ENCODE measurements at places on chromosomes 7 and 10.
A peak's percentile ranks its signal among the peaks of the same experiment; 100 is the strongest.

- no peak for DNase-seq
Measured at GRCh38 chr7:3146571-3147226, 103.0 kb upstream of the CARD11 start.

- DNase-seq, result no peak
Measured at GRCh38 chr10:60816628-60817397, 38.5 kb downstream of the CDK1 start.

DNA sequence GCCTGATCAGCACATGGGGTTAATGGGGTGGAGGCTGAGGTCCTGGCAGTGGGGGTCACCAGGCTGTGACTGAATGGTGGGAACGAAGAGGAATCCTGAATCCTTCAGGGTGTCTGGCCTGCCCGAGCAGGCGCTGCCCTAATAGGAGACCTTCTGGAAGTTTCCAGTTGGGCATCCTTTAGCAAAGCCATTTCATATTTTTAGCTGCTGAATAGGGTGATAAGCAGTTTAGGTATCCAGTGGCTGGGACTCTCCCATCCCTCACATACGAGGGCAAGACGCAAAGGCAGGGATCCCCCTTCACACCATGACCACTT lies 159.3 kb downstream of the SH3PXD2A start:
- DNase-seq, result no peak

DNA sequence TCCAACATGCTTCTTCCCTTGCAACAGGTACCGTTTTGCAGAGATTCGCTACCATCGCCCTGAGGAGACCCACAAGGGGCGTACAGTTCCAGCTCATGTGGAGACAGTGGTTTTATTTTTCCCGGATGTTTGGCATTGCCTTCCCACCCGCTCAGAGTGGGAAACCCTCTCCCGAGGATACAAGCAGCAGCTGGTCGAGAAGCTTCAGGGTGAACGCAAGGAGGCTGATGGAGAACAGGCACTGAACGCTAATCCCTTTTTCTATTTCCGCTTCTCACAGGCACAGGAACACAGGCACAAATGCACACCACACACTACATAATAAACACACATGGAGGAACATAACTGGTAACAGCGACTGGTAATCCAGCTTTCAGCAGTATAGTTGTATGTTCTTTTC lies 35.2 kb downstream of the CCAR1 start:
- DNase-seq, result no peak

GRCh38 chr10:101010329-101010728 lies 10.7 kb downstream of the LZTS2 start:
- no peak for DNase-seq

DNA sequence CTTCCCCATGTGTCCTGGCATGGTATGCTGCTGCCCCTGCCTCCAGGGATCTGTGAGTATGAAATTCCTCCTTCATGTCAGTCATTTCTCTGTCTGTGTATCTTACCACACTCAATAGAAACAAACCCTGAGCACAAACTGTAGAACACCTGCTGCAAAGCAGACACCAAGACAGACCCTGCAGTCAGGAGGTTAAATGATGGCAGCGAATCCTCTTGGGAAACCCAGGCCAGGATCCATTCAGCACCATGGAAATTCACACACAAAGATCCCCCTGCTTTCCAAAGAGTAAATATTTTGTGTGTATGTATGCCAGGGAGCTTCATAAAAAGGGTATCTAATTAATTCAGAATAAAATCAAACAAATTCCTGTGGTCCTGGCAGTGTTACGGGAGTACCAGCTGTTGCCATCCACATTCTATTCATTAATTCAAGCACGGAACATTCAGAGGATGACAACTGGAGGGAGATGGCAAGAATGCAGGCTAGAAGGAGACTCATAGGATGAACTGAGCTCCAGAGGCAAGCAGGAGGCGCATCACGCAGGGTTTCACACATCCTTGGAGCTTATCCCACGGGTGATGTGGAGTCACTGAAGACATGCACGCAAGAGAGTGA lies 14.8 kb downstream of the ITIH5 start:
- no peak for DNase-seq

DNA sequence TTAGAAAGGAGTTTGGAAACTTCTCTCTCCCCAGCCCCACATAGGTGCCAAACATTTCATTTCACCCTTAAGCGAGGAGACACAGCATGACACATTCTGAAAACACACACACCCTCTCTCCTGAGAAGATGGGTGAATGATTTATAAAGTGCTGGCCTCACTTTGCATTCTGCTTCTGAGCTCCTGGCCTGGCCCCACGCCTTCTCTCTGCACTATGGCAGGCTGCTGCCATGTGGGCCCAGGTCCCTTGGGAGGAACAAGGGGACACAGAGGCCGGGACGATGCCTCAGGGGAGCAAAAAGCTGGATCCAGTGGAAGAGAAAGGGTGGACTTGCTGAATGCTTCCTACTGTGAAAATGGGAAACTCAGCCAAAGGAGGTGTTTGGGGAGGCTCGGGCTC lies 56.0 kb downstream of the CPXM2 start:
- DNase-seq, result no peak

GRCh38 chr7:134645935-134646334 lies 718 bp upstream of the BPGM start:
- DNase-seq, result no peak

DNA sequence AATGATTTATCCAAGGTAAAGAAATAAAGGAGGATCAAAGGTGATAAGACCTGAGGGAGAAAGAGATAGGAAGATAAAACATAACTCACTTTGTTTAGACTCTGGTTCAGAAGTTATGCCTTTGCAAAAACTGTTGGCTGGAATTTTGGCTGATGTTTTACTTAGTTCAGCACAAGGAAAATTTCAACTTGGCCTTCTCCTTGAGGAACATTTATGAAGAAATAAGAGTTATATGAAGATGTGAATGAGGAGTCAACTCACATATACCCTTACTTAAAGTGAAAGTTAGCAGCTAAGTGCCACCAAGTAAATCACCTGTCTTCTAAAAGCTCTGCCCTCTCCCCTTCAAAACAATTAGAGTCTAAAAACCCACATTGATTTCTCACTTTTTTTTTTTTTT lies 39.7 kb upstream of the COL1A2 start:
- DNase-seq, result no peak

- no peak for DNase-seq
Measured at GRCh38 chr10:125144693-125145623, 15.4 kb downstream of the CTBP2 start.

GRCh38 chr7:391411-391951 lies 101.5 kb downstream of the FOXL3 start:
- DNase-seq, result no peak

DNA sequence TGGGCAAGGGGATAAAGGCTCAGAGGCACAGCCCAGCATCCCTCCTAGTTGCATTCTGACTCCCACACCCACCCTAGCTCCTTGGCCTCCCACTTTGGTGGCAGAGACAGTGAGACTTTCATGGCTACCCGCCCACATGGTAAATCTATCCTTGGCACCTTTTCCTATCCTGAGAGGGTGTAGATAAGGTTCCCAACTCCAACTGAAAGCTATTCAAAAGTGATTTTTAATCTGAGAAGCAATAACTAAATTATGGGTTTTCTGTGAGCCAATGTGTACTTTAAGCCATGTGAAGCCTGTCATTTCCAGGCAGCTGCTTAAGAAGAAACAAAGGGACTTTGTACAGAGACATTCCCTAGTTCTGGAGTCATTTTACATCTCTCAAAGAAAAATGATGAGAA lies 9.1 kb downstream of the LAMB1 start:
- no peak for DNase-seq

DNA sequence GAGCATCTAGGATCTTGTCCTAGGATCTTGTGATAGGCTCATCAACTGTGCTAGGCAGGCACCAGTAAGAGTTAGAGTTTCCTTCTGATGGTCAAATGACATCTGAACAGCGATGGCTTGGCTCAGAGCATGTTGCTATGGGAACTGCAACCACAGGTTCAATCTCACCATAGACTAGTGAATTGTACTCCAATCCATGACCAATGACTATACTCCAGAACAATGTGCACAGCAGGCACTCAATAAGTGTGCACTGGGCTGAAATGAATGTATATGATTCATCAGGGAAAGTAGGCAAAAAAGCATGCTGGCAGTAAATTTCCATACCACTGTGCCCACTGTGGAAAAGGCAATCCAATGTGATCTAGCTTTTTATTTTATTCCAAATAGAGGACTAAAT lies 163.6 kb upstream of the HPS1 start:
- no peak for DNase-seq

- DNase-seq, result no peak
Measured at GRCh38 chr10:96217711-96218110, 53.7 kb downstream of the BLNK start.

DNA sequence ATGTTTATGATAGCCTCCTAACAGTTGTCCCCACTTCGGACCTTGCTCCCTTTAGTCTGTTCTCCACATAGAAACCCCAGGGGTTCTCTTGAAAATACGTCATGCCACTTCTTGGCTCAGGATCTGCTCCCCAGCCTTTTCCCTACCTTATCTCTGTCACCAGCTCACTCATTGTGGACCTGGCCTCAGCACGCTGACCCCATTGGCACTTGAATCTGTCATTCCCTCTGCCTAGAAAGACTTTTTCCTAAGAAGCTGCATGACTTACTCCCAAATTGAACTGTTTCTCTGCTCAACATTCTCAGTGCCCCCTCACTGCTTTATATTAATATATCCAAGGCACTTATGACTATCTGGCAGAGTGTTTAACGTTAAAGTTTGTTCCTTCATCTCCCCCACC lies 8.4 kb downstream of the EPDR1 start:
- DNase-seq, result no peak

- DNase-seq, result peak; percentile 78
Measured at GRCh38 chr10:42753126-42753506, 29.5 kb upstream of the BMS1 start.

- DNase-seq, result no peak
Measured at GRCh38 chr7:1810521-1810920, 140.4 kb downstream of the ELFN1 start.

All from activated T-cell treated with anti-CD3 and anti-CD28 coated beads, Interleukin-2, amount 50 U/mL, for 1 hour (primary cell).